Activated CD8-positive, alpha-beta memory T cell treated with anti-CD3 and anti-CD28 coated beads, Interleukin-2, amount 10 ng/mL, durations not matched to agents 7 days and 5 days (primary cell): ENCODE measurements at places on chromosomes 4 and X. TPM values are rescaled to one million over a fixed set of nuclear protein-coding genes. Genes with fewer than 3 reads are reported as not detected.
A peak's percentile ranks its signal among the peaks of the same experiment; 100 is the strongest.

KDR gene
- not detected for total RNA-seq

CNKSR2 gene
- total RNA-seq: 6.7 TPM

ARHGAP4 gene
- 300 TPM for total RNA-seq

ZNF718 gene
- 19.0 TPM for total RNA-seq

RNF128 gene
- not detected for total RNA-seq

DNA sequence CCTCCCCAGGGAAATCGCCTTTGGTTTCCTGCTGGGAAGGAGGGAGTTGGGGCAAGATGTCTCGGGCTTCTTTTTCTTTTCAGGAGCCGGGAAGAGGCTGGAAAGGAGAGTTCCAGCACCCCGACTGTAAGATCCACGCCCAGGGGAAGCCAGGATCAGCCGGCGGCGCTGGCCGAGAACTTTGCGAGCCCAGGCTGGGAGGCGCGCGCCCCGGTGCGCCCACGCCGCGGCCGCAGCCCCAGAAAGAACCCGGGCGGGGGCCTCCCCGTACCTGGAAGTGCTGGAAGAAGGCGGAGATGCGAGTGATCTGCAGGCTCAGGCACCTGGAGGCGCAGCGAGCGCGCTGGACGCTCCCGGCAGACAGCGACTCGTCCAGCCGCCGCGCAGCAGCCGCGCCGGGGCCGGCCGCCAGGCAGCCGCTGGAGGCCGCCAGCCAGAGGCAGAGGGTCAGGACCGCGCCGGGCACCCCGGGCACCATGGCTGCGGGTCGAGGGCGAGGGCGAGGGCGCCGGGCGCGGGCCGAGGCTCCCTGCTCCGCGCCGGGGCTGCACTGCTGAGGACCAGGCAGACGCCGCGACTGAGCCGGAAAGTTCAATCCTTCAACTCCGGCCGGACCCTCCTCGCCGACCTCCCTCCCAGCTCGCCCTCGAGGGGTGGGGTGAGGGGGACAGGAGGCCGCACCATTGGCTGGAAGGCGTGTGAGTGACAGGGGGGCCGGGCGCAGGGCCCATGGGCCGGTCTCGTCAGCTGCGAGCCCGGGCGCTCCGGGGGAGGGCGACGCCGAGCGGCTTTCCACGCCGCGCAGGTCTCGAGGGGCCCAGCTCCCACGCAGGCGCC is at the start of gene ANOS1:
Gene ANOS1, minus strand, starts transcription at position 579 of the 837 bp plus-strand sequence. Its CDS starts 101 bp downstream, at position 478.
- H3K36me3 ChIP-seq: no peaks in the 10 kb centered on the region
- H3K4me3 ChIP-seq: no peak within 1 kb of the TSS

- peaks cover 42% of the 10 kb centered on the region for H3K27me3 ChIP-seq
- H3K4me3 ChIP-seq: peak overlapping the region; percentile 24
- no peaks in the 10 kb centered on the region for H3K36me3 ChIP-seq
- no peak overlapping the region for H3K27ac ChIP-seq
- peaks cover 32% of the 10 kb centered on the region for H3K4me1 ChIP-seq
- peak; percentile 44 for DNase-seq
Measured at GRCh38 chrX:40009890-40010289, 87.9 kb downstream of the BCOR start.

GRCh38 chr4:187027272-187027671 is 303.6 kb upstream of the FAT1 start:
- no peak overlapping the region for H3K27ac ChIP-seq

DNA sequence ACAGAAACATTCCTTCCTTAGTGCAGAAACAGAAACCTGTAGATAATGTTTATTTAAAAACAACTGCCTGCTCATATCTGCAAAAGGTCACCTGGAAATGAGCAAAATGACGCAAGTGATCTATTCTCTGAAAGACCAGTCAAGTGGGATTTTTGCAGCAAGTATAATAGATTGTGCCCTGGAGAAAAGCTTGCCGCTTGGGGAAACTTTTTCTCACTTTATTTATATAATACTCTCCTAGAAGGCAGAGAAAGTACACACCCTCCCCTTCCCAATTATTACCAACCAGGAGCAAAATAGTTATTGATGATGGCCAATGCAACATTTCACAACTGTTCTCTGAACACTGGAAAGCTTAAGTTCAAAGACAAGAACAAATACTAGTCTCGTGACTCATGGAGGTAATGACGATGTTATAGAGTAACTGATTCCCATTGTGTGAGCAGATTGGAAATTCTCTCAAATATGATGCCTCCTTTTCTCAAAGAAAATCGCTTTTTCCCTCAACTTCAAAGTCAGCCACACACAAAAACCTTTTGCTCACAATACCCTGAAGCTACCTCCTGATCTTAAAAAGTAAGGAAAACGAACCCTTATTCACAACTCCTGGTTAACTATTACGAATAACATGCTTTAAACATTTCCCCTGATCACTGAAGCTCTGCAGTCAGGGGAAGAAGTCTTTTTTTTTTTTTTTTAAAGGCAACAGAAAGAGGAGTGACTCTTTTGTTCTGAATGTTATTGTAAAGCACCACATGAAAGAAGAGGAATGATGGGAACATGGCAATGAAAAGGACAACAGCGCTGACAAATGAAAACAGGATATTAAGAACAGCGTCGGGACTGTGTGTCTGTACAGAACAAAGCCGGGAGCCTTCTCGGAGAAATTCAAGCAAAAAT is 41.0 kb downstream of the MID1 start:
- H3K4me1 ChIP-seq: no peaks in the 10 kb centered on the region
- no peaks in the 10 kb centered on the region for H3K27me3 ChIP-seq
- no peak overlapping the region for H3K4me3 ChIP-seq
- no peak for DNase-seq

GRCh38 chrX:129696463-129697155 is 41.9 kb upstream of the APLN start:
- no peaks in the 10 kb centered on the region for H3K36me3 ChIP-seq
- no peak overlapping the region for H3K4me3 ChIP-seq
- peaks cover 7% of the 10 kb centered on the region for H3K27me3 ChIP-seq
- DNase-seq: no peak
- H3K4me1 ChIP-seq: no peaks in the 10 kb centered on the region
- no peak overlapping the region for H3K27ac ChIP-seq

DNA sequence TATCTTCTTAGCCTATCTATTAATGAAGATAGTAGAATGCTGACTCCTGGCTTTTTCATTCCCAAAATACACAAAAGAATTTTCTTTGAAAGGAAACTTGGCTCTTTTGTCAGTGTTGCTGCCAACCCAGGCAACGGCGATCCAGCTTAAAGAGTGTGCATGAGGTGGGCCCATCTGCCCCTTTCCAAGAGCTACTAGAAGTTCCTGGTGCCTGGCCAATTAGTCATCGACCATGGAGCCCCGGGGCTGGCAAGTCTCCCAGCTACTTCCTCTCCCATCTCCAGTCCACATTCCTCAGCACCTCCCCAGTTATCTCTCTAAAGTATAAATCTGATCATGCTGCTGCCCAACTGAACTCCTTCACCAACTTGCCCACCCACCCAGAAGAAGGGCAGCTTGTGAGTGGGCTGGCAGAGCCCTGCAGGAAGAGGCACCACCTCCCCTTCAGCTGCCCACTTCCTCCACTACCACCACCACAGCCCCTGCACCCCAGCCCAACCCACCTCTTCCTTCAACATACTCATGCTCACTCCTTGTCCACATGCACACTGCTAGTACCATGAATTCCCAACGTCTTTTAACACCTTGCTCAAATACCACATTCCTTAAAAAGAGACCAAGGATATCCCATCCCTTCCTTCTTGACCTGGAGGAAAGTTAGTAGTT is 158.2 kb upstream of the MAP3K15 start:
- no peaks in the 10 kb centered on the region for H3K27me3 ChIP-seq
- no peak for DNase-seq
- H3K4me1 ChIP-seq: peaks cover 49% of the 10 kb centered on the region

GRCh38 chrX:118207831-118208453 is 91.3 kb upstream of the KLHL13 start:
- DNase-seq: no peak
- no peak overlapping the region for H3K27ac ChIP-seq
- H3K27me3 ChIP-seq: no peaks in the 10 kb centered on the region
- no peaks in the 10 kb centered on the region for H3K36me3 ChIP-seq
- H3K4me1 ChIP-seq: peaks cover 7% of the 10 kb centered on the region

- H3K36me3 ChIP-seq: no peaks in the 10 kb centered on the region
- H3K27ac ChIP-seq: no peak overlapping the region
- no peaks in the 10 kb centered on the region for H3K27me3 ChIP-seq
- no peaks in the 10 kb centered on the region for H3K4me1 ChIP-seq
Measured at GRCh38 chr4:94036964-94037363, 170.7 kb upstream of the SMARCAD1 start.

GRCh38 chrX:53263597-53264094 is 17.7 kb downstream of the IQSEC2 start:
- no peaks in the 10 kb centered on the region for H3K36me3 ChIP-seq
- peak; percentile 69 for DNase-seq
- peaks cover 44% of the 10 kb centered on the region for H3K4me1 ChIP-seq
- peaks cover 13% of the 10 kb centered on the region for H3K27me3 ChIP-seq
